ENCODE measurements at places on chromosomes 16 and 17. TPM values are rescaled to one million over a fixed set of nuclear protein-coding genes. Genes with fewer than 3 reads are reported as not detected.
A peak's percentile ranks its signal among the peaks of the same experiment; 100 is the strongest.

EME1 gene
- total RNA-seq, result 27.8 TPM

ST6GALNAC1 gene
- not detected for total RNA-seq

GRCh38 chr17:78130437-78131101 lies at the start of gene TMC8:
Gene TMC8 (plus strand): TSS chr17:78130771. CDS start chr17:78131589, 818 bp downstream.
- DNase-seq, result peak; percentile 94

- DNase-seq, result no peak
These were observed 118.6 kb downstream of the TANGO6 start for GRCh38 chr16:68961778-68962402.

SLFN12 gene
- 12.4 TPM for total RNA-seq

GRCh38 chr17:65279456-65279855 lies 142.3 kb downstream of the RGS9 start:
- no peak for DNase-seq

DNA sequence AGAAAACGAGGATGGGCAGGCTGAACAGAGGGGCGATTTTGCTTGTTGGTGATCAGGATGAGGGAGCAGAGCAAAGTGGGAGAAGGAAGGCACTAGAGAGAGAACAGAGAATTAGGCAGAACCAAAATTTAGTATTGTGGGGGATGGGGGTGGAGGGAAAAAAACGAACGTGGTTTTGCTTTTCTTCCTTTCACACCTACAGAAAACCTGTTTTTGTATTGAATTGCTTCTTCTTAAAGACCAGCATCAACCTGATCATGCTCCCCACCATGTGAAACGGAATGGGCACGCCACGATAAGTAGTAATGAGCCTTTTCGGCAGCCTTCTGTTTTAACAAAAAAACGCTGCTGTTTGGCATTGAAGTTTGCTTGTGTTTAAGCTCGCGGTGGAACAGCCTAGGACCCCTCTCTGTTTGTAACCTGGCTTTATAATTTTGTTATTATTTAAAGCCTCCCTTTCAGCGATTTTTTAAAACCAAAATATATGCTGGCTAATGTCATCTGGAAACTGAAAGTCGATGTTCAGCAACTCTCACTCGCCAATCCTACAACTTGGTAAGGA lies 36.8 kb downstream of the ERCC4 start:
- no peak for DNase-seq

OR3A2 gene
- total RNA-seq, result 1.2 TPM

- no peak for DNase-seq
These were observed 111.8 kb downstream of the SDK2 start for GRCh38 chr17:73532421-73532901.

GRCh38 chr16:58402796-58403195 lies 10.5 kb downstream of the GINS3 start:
- no peak for DNase-seq

- peak; percentile 15 for DNase-seq
These were observed 14.2 kb upstream of the ADCY7 start for GRCh38 chr16:50252082-50252611.

DNA sequence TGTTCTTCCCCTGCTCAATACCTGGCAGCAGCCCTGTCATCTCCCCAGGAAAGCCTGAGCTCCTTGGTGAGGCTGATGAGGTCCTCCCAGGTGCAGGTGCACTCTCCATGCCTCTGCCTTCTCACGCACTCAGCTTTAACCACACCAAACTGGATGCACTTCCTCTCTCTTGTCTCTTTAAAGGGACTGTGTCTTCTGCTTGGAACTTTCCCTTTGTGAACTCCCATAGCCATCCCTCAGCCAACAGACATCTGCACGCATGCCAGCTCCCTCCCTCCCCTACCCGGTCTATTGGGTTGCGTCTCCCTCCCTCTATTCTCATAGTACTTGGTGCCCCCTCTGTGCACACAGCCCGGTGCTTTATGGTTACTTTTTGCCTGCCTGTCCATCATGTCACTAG lies 231.2 kb downstream of the MSI2 start:
- DNase-seq, result no peak

DNA sequence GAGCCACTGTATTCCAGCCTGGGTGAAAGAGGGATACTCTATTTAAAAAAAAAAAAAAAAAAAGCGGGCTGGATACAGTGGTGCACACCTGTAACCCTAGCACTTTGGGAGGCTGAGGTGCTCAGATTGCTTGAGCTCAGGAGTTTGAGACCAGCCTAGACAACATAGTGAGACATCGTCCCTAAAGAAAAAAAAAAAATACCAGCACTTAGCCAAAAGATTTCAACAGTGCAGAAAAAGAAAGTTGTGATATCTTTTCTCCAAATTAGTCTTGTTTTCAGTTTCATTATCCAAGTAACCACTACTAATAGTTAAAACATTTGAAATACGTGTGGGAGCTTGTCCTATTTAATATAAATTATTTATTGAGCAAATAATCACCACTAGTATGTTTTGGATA lies 48.7 kb downstream of the TENT4B start:
- DNase-seq, result no peak
